Activated CD4-positive, alpha-beta T cell treated with anti-CD3 and anti-CD28 coated beads for 4 hours (primary cell): ENCODE measurements at places on chromosomes 5 and 9.

DNA sequence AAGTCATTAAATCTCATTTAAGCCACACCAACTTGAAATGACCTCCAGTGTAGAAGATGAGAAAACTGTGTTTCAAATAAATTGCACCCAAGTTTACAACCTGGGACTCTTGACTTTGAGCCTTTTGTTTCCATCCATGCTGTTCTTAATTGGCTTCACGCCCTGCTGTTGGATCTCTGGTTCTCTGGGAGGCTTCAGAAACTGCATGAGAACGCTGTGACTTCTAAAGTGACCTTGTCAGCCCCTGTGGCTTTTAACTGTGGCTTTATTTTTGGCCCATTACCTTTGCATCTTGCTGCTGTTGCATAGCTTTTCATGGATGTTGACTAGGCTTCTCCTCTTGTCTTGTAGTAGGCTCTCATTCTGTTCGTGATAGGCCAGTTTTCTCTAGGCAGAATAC is 29.3 kb downstream of the TNFAIP8 start:
- DNase-seq = no peak

GRCh38 chr5:72470826-72471225 is 36.4 kb downstream of the ZNF366 start:
- no peak for DNase-seq

DNA sequence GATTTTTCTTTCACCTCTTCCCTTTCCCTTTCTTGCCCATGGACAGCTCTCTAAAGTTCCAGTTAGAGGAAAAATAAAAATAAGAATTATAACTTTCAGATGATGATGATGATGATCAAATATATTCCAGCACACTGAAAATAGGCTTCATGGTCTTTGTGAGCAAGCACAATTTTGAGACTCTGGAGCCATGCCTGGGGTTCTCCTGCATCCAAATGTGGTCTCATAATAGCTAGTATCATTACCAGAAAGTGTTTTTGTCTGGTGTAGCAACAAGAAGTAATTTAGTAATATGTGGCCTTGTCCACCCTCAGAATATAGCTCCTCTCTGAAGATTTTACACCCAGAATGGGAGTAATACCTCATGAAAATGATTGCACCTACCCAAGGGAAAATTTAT is 150.4 kb downstream of the SNCAIP start:
- no peak for DNase-seq

- no peak for DNase-seq
Observed at GRCh38 chr5:34822956-34823715, 15.8 kb upstream of the TTC23L start.

DNA sequence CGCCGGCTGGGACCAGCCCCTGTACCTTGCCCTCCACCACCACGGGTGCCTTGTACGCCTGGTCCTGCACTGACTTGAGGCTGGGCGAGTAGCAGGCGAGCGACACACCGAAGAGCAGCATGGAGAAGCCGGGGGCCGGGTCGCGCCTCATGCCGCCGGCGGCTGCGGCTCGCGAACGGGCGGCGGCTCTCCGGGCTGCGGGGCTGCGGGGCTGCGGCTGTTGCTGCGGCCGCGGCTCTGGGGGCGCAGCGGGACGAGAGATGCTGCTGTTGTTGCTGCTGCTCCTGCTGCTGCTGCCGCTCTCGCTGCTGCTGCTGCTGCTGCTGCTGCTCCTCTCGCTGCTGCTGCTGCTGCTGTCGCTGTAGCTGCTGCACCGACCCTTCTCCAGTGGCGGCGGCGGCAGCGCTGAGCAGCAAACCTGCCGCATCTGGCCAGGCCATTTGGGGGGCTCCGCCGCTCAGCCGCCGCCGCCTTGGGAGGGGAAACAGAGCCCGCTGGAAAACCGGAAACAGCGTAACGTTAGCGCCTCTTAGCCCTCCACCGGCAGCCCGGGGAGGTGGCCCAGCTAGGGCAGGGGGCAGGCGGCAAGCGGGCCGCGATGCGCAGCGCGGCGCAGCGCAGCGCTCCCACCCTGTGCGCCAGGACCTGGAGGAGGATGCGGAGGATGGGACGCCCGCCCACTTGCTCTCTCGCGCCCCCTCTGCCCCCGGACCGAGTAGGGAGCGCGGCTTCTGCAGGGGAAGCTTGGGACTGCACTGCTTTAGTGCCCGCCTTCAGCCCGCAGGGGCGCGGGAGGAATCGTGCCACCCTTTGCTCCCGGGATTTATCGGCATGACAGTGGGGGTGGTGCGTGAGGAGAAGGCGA is at the start of gene NRG2:
Gene NRG2 (minus strand): TSS at position 657 of the 865 bp plus-strand sequence.
- DNase-seq = peak; percentile 32

DNA sequence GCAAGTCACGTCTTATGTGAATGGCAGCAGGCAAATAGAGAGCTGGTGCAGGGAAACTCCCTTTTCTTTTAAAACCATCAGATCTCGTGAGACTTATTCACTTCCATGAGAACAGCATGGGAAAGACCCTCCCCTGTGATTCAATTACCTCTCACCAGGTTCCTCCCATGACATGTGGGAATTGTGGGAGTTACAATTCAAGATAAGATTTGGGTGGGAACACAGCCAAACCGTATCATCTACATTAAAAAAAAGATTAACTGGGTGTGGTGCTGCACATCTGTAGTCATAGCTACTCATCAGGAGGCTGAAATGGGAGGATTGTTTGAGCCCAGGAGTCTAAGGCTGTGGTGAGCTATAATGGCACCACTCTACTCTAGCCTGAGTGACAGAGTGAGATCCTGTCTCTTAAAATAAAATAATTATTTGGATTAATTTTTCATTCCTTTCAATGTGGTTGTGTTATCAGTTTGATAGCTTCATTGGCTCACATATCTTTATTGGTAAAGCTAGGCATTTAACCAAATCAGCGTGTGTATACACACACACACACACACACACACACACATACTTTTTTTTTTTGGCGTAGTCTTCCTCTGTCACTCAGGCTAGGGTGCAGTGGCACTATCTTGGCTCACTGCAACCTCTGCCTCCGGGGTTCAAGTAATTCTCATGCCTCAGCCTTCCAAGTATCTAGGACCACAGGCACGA is 21.8 kb downstream of the DENND4C start:
- DNase-seq = no peak

DNA sequence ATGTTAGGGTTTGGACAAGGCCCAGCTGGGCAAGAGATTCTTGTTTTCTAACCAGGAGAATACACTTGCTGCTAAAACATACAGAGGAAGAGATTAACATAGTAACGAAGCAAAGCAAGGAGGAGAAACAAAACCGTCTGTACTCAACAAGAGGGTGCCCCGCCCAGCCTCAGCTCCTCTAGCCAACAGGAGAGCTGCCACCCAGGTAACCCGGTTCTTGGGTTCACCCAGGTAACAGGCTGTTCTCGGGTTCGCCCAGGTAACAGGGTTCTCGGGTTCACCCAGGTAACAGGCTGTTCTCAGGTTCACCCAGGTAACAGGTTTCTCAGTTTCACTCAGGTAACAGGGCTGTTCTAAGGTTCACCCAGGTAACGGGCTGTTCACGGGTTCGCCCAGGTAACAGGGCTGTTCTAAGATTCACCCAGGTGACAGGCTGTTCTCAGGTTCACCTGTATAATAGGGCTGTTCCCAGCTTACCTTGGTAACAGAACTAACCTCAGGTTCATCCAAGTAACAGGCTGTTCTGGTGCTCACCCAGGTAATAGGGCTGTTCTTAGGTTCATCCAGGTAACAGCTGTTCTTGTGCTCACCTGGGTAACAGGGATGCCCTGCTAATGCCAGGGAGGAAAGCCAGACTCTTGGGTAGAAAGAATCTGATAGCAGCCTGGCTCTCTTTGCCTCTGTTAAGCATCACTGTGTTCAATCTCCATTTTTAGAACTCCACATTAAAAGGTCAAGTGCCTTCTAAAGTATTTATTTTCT is 271.6 kb downstream of the SYK start:
- DNase-seq = no peak

DNA sequence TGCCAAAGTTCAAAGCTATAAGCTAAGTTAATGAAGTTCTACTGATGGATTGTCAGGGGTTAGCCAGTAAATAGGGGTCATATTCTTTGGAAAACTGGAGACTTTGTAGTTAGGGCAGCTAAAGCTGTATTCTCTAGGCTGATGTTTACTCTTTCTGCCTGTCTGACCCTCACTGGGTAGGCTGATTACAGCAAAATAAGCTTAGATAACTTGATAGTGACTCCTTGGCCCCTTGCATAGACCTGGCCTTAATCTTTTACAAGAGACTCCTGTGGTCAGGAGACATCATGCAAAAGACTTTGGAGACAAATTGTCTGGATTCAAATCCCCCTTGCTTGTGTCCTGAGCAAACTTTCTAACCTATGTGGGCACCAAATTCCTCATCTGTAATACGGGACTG is 314.4 kb upstream of the MSX2 start:
- no peak for DNase-seq

DNA sequence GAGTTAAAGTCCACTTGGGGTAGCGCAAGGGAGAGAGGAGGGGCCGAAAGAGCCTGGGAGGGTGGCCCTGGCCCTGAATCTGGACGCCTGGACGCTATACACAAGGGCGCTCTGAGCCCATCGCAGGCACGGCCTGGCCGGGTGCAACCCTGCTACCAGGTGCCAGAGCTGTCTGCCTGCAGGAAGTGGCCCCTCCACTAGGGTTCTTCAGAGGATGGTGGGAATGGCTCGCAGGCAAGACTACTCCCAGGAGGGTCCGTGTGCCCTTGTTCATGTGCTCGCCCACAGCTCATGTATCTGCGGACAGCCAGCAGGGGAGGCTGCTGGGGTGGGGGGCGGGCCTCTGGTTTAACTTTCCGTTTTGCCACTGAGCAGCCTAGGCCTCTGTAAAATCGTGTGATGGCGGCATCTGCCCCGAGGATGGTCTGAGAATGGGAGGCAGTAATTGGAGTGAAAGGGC is 1.4 kb upstream of the NKD2 start:
- no peak for DNase-seq

GRCh38 chr5:6753851-6754250 is 40.6 kb downstream of the TENT4A start:
- no peak for DNase-seq

DNA sequence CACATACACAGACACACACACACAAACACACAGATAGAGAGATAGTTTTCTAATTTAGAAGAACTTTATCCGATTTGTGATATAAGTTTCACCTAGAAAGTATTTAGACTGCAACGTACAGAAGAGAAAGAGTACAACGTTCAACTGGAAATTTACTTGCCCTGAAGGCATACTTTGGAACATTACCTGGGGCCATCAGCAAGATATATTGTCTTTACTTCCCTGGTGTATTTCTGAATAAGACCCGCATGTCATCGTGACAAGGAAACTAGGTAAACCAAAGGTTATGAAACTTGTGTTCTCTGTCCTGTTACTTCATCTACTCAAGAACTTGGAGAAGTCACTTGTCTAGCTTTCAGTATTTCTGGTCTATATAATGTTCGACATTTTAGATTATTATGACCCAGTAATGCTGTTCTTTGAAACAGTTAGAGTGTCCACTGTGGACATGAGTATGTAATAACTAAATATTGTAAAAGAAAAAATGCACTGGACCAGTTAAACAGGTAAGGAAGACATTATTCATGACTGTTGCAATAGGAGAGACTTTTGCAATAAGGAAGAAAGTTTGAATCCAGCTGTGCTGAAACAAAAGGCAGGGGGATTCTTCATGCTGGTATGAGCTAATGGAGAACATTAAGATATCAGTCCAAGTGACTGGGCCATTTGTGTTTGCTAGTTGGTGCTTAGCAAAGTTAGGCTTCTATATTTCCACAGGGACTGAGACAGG is 1791.1 kb downstream of the MAT2B start:
- DNase-seq = no peak

- DNase-seq = no peak
Observed at GRCh38 chr5:133849116-133849515, 119.3 kb downstream of the C5orf15 start.

GRCh38 chr9:127987103-127987614 is 6.4 kb upstream of the EEIG1 start:
- DNase-seq = no peak

GRCh38 chr9:35158501-35159280 is 3.1 kb upstream of the UNC13B start:
- DNase-seq = no peak

- no peak for DNase-seq
Observed at GRCh38 chr5:135315386-135315785, 83.6 kb downstream of the MACROH2A1 start.
